Stimulated activated CD4-positive, alpha-beta T cell treated with anti-CD3 and anti-CD28 coated beads, TNF-alpha, amount 100 ng/mL, for 4 hours (primary cell): ENCODE measurements at places on chromosomes 6 and 20.

DNA sequence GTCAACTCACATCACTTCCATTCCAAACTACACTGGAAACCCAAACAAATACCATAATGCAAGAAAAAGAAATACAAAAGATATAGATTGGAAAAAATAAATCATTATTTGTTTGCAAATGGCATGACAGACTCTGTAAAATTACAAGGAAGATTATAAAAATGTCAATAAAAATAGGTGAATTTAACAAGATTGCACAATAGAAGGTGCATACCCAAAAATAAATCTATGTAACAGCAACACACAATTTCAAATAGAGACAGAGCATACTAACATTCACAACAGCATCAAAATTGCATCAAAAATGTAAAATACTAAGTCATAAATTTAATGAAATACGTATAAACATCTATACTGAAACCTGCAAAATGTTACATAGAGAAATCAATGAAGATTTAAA is 1140.0 kb upstream of the GJE1 start:
- no peak for DNase-seq

- DNase-seq = no peak
Observed at GRCh38 chr6:135819665-135820064, 31.8 kb upstream of the PDE7B start.

DNA sequence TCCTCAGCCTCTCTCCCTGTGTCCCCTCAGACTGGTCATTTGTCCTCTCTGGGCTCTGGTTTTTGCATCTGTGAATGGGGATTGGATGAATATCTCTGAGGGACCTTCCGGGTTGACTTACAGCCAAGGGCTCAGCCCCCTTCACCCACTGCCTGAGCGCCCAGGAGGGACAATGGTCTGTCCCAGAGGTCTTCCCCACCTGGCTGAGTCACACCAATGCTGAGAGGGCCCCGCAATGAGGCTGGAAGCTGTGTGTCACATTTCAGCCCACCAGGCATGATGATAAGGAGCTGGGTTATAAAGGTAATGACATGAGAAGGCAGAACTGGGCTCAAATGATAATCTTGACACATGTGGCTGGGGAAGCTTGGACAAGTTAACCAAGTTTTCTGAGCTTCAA is 70.5 kb downstream of the TOX2 start:
- no peak for DNase-seq

DNA sequence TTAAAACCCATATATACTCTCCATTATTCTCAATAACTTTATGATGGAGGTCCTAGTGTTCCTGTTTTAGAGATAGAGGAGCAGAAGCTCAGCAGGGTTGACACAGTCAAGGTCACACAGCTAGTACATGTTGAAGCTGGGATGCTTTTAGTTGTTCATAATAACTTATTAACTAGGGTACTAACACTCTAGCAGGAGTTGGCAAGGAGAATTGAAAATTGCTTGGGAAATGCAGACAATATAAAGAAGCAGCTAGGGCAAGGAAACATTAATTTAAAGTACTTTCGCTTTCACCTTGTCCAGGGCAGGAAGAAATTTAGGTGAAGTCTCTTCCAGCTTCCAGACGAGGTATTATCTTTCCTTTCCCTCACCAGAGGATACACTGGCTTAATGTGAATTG is 133.7 kb downstream of the RCAN2 start:
- no peak for DNase-seq

DNA sequence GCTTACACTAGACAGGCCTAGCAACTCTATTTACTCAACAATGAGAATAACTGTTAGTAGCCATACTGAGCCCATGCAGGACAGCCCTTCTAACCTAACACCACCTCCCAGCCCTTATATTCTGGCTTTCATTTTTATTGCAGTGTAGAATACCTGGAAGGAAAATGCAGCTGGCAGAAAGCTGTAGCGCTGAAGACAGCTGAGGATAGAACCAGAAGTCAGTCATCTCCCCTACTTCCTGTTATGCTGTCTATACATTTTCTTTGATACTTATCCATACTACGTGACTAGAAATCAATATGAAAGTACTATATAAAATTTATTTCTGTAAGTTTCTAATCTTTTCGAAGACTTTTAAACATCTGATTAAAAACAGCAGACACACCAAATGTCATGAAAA is 182.6 kb upstream of the SHLD1 start:
- DNase-seq = no peak

DNA sequence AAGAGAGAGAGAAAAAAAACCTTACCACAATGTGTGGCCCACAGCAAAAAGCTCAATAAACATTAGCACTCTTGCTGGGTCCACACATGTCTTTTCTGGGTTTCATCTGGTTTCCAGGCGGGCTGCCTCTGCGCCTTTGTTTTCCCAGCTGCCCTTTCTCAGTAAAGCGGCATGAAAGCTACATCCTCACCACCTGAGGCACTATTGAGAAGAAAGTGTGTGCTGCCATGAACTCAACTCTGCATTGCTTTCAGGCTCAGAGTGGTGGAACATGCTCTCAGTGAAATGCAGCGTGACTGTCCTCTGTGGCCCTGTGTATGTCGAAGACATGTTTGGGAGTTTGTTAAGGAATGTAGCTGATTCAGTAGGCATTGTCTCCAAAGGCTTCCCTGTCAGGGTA is 102.3 kb downstream of the LYRM2 start:
- no peak for DNase-seq

DNA sequence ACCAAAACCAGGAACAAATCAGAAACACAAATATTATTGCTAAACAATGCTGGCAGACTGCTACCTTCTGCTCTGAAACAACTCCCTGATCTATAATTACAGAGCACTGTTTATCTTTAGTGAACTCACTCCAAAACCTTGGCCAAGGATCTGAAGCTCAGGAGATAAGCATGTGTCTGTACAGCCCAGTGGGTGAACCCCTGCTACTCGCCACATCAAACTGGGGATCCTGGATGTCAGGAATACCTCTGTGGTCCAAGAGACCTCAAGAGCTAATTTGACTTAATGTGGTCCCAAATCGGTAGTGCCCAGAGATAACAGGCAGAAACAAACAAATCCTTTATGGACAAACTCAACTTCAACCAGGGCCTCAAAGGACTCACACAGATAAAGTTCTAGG is 381.8 kb downstream of the KIF16B start:
- no peak for DNase-seq
